Cerebellar cortex (tissue), 1 donor: ENCODE measurements at places on chromosomes 1 and 21.

DNA sequence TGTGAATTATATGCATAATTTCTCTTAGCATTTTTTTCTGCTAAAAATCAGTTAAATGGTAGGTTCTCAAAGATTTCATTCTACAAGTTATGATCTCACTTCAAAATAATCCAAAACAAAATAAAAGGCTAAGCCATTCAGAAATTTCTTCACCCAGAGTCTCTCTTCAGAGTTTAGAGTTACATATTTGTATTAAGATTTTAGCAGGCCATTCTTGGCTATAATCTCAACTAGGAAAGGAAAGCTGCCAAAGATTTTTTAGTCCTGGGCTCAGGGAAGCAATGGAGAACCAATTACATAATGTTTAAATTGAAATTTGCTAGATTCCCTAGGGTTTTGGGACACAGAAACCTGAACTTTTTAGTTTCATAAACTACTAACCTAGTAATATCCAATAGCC is 245.0 kb downstream of the USH2A start:
- no peak for DNase-seq

- no peak for DNase-seq
Observed at GRCh38 chr1:225915538-225915991, 8.5 kb downstream of the PYCR2 start.

GRCh38 chr1:31460027-31460426 is 47.0 kb downstream of the SERINC2 start:
- no peak for DNase-seq

- peak; percentile 58 for DNase-seq
Observed at GRCh38 chr1:95117207-95118066, at the start of gene TLCD4. Gene TLCD4 (plus strand): TSS chr1:95117355. CDS start chr1:95143902, 26,547 bp downstream.

DNA sequence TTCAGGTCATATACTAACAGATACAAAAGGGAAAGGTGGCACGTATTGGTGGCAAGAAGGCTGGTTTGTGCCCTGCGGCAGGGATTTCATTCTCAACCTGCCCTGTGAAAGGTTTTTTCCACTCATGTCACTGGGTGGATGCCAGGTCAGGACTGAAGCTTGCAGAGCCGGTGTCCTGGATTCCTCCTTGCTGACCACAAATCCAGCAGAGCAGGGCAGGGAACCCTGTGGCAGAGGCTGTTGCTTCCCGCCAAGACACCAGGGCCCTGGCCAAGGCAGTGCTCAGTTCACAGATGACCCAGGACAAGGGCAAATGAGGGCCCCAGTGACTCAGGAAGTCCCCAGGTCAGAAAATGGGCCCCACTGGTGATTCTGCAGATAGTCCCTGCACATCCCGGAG is 16.4 kb downstream of the BSND start:
- peak; percentile 93 for DNase-seq

DNA sequence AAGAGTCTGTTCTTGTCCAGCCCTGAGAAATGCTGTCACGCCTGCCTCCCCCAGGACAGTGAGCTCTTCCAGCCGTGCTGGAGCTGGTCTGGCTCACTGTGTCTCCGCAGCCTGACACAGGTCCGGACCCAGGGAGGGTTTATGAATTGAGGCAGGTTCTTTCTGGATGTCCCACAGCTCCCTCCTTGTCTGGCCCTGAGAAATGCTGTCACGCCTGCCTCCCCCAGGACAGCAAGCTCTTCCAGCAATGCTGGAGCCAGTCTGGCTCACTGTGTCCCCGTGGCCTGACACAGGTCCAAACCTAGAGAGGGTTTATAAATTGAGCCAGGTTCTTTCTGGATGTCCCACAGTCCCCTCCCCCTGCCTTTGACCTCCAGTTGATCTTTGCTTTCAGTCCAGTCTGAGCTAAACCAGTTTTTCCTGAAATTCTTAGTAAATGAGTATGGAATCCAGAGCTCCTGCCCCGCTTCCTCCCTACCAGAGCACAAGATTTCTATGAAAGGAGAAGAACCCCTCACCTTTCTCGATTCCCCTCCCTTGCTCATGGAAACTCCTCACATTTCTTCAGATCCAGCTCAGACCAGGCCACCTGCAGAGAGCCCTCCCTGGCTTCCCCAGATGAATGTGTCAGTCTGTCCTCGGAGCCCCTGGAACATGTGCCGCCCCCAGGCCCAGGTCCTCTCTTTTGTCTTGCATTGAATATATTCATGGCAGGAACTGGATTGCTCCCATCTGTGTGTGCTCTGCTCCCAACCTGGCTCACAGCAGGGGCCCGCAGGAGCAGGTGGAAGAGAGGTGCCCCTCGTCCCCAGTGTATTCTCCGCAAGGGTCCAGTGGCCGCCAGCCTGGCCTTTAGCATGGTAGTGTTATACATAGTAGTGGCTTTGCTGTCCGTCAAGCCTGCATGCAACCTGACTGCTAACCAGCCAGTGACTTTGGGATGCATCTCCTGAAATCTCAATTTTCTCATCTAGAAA is 116.3 kb downstream of the EPHB2 start:
- DNase-seq = no peak

DNA sequence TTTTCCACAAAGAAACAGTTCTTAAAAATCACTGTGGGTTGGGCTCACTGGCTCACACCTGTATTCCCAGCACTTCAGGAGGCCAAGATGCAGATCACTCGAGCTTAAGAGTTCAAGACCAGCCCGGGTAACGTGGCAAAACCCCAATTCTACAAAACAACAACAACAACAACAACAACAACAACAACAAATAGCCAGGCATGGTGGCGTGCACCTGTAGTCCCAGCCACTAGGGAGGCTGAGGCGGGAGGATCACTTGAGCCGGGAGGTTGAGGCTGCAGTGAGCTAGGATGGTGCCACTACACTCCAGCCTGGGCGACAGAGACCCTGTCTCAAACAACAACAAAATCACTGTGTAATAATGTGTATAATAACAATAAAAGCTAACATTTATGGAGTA is 40.8 kb downstream of the CDCP2 start:
- DNase-seq = no peak

GRCh38 chr1:98221923-98222322 is 301.1 kb upstream of the DPYD start:
- DNase-seq = no peak

- DNase-seq = no peak
Observed at GRCh38 chr1:147635342-147635741, 35.0 kb downstream of the ACP6 start.

- DNase-seq = no peak
Observed at GRCh38 chr1:53080041-53080440, 18.0 kb downstream of the PODN start.

- no peak for DNase-seq
Observed at GRCh38 chr1:71655604-71656003, 574.8 kb upstream of the ZRANB2 start.

DNA sequence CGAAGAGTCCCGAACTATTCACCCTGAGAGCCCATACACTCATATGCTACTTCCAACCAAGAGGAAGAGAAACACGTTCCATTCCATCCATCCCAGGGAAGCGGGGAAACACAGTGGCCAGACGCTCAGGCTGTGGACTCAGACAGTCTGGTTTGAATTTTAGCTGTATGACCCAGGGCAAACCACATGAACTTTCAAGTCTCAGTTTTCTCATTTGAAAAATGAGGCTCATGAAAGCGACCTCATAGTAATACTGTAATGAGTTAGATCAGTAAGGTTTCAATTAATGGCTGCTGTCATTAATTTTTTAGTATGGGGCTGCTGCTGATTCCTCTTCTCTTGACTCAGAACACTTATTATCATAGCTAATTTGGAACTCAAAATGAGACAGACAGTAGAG is 1.5 kb downstream of the FCRL4 start:
- DNase-seq = no peak

DNA sequence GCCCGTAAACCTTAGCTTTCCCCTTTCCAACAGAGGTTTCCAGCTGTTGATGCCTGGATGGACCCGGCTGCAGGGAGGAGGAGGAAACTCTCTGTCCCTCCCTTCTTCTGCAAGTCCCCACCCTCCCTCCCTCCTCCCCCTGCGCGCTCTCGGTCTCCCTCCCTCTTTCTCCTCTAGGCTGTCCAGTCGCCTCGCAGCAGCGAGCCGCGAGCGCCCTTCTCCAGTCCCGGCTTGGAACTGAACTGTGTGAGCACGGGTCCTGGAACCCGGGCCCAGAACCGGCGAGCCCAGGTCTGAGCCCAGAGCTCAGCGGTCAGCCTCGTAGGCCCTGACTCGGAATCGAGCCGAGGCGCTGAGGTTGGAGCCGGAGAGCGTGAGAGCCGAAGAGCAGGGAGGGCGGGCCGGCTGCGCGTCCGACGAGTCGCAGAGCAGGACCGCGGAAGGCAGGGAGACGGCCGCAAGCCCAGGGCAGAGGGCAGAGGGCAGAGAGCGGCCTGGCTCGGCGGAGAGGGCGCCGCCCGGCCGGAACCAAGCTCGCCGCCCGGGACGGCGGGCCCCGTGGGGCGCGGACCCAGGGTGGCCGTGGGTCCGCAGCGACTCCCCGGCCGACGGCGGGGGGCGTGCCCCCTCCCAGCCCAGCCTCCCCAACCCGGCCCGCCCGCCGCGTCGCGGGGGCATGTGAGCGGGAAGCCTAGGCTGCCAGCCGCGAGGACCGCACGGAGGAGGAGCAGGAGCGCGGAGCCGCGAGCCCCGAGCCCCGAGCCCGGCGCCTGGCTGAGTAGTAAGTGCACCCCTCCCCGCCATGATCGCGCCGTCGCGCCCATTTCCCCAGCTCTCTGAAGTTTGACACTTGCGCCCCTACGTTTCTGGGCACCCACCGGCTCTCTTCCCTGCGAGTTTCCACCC is at the start of gene SOX13:
SOX13 (plus strand) TSS at position 185 of the 906 bp plus-strand sequence. CDS start 39,801 bp downstream, outside the sequence.
- DNase-seq = peak; percentile 80

DNA sequence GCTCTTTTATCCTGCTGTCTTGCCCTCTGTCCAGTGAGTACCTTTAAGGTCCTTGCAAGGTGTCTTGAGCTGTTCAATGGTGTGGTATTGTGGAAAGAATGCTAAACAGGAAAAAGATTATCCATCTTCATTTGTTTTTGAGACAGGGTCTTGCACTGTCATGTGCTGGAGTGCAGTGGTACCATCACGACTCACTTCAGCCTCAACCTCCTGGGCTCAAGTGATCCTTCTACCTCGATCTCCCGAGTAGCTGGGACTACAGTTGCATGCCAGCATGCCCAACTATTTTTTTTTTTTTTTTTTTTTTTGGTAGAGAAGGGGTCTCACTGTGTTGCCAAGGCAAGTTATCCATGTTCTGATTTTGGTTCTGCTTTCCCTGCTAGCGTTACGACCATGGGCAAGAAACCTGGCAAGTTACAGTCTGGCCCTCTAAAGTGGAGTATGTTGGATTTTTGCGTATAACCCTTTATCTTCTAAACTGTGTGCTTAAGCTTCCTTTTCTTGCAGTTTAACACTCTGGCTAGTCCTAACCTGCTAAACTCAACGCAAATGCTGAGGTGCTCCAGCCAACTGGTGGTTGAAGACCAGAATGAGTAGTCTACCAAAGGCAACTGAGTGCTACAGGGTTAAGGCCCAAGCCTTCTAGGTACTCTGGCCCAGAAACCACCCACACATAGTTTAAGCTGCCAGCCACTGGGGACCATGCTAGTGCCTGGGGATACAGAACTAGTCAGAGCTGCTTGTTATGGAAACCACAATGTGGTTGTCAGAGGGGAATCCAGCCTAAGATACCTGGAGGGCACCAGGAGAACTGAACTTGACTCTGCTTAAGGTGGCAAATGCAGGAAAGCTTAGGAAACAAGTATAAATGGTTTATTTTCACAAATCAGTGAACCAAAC is 7.9 kb downstream of the RPL11 start:
- DNase-seq = no peak

GRCh38 chr1:66996018-66996682 is 57.8 kb downstream of the SLC35D1 start:
- peak; percentile 49 for DNase-seq

DNA sequence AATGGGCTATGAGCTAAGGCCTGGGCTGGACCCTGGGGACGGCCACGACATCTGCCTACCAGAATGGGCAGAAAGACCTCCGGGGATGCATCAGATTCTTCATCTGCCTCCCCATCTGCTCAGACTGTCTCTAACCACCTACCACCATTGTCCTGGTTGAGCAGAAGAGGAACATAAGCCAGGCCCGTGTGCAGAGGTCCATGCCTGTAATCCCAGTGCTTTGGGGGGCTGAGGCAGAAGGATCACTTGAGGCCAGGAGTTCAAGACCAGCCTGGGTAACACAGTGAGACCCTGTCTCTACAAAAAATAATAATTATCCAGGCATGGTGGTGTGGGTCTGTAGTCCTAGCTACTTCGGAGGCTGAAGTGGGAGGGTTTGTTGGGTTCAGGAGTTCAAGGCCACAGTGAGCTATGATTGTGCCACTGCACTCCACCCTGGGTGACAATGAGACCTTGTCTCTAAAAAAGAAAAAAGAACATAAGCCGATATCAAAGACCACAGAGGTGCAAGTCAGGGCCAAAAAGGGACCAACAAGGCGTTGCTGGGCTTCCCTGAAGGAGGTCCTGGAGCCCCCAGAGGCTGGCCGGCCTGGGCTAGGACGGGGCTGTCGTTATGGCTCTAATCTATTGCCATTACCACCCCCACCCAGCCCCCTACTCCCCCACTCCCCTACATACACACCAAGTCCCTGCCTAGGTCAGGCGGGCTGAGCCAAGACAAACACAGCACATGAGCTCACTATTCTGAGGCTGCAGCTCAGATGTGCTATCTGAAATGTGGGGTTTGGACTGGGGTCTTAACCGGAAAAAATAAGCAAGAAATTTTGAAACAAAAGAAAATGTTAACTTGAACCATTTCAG is 239.2 kb upstream of the RAB4A start:
- DNase-seq = no peak

DNA sequence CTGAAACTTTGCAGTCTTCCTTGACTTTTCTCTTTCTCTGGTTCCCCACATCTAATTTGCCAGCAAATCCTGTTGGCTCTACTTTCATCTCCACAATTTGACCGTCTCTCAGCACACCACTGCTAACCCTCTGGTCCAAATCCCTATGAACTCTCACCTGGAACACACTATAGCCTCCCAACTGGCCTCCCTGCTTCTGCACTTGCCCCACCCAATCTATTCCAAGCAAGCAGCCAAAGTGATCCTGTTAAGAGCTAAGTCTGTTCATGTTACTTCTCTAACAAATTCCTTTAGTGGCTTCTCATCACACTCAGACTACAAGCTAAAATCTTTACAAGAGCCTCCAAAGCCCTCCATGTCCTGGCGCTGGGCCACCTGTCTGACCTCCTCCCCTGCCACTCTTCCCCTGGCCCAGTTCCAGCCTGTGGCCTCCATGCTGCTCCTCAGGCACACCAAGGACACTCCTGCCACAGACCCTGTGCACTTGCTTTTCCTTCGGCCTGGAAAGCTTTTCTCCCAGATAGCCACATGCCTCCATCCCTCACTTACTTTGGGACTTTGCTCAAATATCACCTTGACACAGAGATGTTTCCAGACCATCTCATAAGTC is 104.1 kb downstream of the DTL start:
- no peak for DNase-seq

DNA sequence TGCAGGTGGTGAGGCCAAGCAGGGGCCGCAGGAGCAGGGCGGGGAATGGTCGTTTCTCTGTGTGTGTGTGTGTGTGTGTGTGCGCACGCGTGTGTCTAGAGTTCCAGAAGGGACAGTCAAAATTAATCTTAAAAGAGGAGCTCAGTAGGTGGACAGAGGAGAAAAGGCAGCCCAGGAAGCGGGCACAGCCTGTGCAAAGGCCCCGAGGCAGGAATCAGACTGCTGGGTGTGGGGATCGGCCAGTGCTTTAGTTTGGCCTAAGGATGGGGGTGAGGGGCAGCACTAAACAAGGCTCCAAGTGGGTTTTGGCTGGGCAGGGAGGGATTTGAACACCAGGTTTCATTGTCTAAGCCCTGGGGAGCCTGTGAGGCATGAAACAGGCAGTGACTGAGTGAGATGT is 21.7 kb downstream of the EPHA8 start:
- no peak for DNase-seq

GRCh38 chr1:89358287-89358893 is 5.5 kb upstream of the GBP6 start:
- DNase-seq = peak; percentile 58
